Stimulated activated CD8-positive, alpha-beta memory T cell treated with anti-CD3 and anti-CD28 coated beads, Interleukin-4, amount 100 ng/mL, for 1 hour (primary cell): ENCODE measurements at places on chromosomes 2 and 18.

GRCh38 chr2:102736110-102736409, 25.8 kb upstream of the TMEM182 start:
- DNase-seq, result no peak

GRCh38 chr18:56139792-56140254, 498.6 kb downstream of the TXNL1 start:
- DNase-seq, result no peak

GRCh38 chr2:128008074-128008672, 19.7 kb downstream of the SAP130 start:
- no peak for DNase-seq

DNA sequence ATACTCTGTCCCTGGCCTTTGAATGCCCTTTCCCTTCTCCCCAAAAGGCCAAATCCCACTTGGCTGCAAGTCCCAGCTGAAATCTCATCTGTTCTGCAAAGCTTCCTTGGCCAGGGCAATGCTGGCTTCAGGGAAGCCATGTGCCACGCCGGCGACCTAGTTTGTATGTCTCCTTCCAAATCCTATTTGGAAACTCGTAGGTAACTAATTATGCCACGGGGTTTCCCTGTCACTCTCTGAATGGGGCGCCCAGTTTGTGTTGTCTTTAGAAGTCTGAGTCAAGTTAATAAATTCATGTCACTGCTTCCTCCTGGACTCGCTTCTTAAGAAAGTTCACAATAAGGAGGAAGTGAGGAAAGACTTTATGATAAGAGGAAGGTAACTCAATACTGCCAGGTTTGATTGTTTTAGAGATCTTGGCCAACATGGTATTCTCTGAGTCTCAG, 19.1 kb downstream of the FHL2 start:
- no peak for DNase-seq

- DNase-seq, result no peak
These were observed 254.2 kb downstream of the EN1 start for GRCh38 chr2:118593257-118593656.

- no peak for DNase-seq
These were observed 73.9 kb upstream of the TTN start for GRCh38 chr2:178881075-178881474.

GRCh38 chr2:128486640-128487375, 168.1 kb upstream of the HS6ST1 start:
- DNase-seq, result no peak

GRCh38 chr18:48834413-48835031, 116.2 kb downstream of the SMAD7 start:
- DNase-seq, result peak; percentile 50

GRCh38 chr2:8087480-8087840, 594.4 kb upstream of the ID2 start:
- DNase-seq, result no peak

- DNase-seq, result no peak
These were observed 847 bp downstream of the HOXD8 start for GRCh38 chr2:176130147-176130956.

DNA sequence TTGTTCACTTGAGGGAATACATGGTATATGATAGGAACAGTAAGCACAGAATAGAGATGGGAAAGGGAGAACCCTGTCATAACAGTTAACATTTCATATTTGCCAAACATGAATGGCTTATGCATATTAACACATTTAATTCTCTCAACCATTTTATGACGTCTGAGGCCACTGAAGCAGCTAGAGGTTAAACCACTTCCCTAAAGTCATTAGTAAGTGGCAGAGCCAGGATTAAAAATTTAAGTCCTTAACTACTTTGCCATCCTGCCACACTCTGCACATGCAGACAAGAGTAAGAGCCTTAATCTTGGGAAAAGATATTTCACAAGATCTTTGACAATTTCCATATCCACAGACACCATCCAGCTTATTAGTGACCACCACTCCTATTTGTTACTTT, 2.1 kb downstream of the LIPT1 start:
- no peak for DNase-seq

DNA sequence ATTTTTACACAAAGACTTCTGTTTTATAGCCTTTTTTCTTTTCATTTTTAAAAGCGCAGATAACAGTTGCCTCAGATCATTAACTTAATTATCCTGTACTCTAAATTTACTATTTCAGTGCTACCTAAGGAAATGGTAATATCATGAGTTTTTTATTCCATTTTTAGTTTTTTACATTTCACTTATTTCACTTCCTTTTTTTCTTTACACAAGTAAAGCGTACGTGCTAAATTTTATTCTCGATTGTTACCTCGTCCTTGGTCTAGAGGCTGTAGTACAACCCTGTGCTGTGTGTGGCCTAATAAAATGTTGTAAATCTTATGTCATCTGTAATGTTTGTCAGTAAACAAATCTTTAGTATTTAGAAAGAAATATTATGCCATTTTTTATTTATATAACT, 49.2 kb downstream of the CRIM1 start:
- DNase-seq, result no peak

GRCh38 chr2:241313543-241314095, 1.9 kb downstream of the HDLBP start:
- DNase-seq, result no peak

GRCh38 chr2:173195100-173195499, 119.5 kb downstream of the MAP3K20 start:
- DNase-seq, result no peak

DNA sequence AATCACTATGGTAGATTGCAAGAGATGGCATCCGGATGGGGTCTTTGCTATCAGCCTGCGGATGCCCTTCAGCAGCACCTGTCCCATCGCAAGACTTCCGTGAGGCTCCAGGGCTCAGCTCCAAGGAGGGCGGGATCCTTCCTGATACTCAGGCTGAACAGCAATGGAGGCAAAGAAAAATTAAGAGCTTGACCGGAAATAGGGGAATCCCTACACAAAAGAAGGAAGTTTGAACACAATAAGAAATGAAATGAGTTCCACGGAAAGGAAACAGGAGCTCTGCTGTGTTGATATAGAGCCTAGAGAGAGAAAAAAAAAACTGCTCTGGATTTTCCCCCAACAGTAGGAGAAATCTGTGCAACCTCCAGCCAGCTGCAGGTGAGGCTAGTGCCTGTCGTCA, 91.9 kb downstream of the ARL4C start:
- DNase-seq, result no peak

GRCh38 chr2:196887431-196887830, 39.1 kb downstream of the PGAP1 start:
- DNase-seq, result no peak

DNA sequence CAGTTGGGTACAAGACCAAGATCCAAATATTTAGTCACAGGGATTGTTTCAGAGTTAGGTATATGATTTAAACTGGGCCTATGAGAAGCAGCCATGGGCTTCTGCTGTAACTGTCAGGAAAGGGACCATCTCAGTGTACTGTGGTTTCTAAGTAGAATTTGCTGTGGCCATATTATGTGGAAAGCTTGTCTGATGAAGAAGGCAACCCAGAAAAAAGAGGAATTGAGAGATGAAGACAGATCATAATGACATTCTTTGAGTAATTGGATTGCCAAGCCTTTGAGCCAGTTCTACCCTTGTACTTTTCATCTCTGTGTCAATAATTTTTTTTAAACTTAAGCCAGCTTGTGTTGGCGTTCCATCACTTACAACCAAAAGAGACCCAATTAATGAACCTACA, 259.6 kb downstream of the NUP35 start:
- DNase-seq, result no peak
